Stimulated activated CD4-positive, alpha-beta T cell treated with anti-CD3 and anti-CD28 coated beads, Interleukin-12 subunit alpha, Interleukin-12 subunit beta, amount 100 ng/mL, for 4 hours (primary cell): ENCODE measurements at places on chromosomes 7 and 10.

GRCh38 chr10:18456984-18457383 lies 194.4 kb downstream of the NSUN6 start:
- no peak for DNase-seq

- DNase-seq = no peak
These were observed 174.4 kb upstream of the PLXNA4 start for GRCh38 chr7:132750530-132751217.

DNA sequence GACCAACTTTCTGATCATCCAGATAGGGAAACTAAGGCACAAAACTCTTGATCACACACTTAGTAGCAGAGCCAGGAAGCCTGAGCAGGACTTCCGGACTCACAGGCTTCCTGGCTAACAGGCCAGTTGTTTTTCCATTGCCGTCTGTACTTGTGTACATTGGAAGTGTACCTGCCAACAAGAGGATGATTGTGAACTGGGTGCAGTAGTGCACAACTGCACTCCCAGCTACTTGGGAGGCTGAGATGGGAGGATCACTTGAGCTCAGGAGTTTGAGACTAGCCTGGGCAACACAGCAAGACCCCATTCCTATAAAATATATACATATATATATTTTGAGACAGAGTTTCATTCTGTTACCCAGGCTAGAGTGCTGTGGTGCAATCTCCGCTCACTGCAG lies 35.2 kb upstream of the OTUD1 start:
- no peak for DNase-seq

DNA sequence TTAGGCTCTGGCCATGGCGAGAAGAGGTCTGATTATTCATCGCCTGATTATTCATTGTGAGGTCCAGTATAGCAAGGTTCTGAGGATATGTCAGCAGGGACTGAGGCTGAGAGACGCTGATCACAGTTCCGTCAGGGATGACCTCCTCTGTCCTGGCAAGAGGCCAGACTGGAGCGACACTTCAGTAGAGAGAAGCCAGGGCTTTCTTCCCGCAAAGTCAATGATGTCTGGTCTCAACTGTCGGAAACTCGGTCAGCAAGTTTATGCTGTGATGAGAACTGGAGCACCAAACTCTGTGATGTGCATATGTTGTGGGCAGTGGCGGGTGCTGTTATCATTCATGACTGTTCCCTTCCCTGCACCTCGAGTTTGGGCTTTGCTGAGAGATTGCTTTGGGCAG lies 29.0 kb upstream of the GNA12 start:
- DNase-seq = no peak

DNA sequence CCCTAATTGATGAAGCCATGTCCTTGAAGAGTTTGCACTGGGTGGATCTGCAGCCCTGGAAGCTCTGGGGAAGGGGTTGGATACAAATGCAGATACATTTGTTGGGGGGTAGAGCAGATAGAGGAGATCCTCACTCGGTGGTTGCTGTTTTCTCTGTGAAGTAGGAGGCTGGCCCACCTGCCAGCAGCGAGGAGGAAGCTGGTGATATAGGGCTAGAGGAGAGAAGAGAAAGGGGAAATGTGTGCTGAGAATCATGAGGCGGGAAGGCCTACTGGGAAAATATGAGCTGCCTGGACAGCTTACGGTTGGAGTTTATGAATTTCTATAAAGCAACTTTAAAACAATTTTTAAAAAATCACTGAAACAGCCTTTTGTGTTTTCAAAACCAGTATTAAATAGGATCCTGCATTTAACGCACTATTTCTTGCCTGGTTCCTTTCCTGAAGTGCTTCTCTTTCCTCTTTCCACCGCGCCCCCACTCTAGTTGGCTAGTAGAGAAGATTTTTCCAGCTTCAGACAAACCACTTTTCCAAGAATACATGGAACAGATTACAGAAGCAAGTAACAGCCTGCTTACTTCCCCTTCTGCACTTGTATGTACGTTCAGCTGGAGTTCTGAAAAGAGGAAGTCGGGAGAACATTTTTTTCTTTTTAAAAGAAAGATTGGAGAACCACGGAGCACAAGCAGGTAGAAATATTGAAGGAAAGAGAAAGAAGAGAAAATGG lies 100.6 kb upstream of the GLCCI1 start:
- DNase-seq = no peak

DNA sequence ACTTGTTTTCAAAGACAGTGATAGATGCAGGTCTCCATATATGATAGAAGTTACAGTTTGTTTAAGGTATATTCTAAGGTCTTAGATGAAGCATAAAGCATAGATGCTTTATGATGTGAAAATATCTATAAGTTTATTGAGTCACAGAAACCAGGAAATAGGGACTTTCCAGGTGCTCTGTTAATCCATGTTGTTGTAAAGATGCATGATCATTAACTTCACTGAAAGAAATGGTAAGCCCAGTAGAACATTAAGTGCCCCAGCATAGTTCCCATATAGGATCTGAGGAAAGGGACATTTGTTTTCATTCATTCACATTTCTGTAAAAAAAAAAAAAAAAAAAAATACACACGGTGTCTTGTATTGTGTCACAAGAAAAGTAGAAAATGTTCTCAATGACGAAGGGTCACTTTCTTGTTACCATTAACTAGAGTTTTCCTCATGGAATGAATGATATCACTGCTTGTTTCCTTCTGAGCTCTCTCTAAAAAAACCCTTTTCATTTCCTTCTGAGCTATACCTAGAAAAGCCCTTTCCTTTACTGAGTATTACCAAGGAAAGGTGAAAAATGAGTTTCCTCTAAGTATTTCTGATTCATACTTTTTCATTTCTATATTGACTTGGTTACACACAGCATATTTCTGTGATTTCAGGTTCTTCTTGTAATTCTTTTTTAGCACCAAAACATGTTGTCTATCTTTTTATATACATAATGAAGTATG lies 105.2 kb downstream of the MACC1 start:
- DNase-seq = no peak

DNA sequence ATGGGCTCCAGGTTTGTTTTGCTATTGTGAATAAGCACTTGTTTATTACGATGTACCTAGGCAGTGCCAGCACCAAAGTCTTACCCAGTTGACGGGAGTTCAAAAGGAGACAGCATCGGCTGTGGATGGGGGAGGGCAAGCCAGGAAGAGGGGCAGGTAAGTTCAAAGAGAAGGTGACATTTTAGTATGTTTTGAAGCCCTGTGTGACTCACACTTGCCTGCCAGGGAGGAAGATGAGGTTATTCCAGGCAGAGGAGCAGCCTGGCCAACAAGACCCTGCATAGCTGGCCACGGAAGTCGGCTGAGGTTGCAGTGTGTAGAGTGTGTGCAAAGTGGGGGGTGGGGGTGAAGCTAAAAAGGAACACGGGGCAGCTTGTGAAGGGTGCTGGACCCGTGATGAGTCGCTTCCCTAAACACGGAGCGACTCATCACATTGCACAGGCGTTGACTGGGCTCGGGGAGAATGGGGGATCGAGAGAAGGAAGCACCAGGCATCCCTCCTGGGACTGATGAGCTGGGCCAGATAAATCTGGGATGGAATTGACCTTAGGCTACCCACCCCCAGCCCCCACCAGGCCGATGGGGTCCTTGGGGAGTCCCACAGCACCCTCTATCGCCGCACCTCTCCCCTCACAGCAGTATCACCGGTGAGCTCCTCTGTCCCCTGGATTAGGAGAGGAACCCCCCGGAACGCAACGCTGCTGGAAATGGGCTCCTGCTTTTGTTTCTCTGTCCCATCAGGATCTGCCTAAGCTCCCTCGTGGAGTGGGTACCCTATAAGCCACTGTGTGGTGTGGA lies 97.9 kb upstream of the IKZF1 start:
- DNase-seq = peak; percentile 48

GRCh38 chr10:7795605-7796004 lies 7.6 kb downstream of the ATP5F1C start:
- DNase-seq = no peak

DNA sequence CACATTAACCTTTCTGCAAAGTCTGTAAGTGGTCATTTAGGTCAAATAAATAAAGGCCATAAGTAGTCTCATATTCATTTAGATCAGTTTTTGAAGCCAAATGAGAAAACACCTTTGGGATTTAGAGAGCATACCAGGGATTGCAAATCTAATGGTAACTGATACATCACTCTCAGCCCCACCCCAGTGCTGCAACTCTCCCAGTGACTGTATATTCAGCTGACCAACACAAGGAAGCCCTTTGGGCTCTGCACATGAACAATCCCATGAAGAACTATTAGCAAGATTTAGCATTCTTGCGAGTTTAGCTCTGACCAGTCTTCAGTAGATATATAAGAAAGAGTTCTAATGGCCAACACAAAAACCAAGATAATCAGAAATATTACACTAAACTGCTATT lies 252.3 kb downstream of the CSTF2T start:
- no peak for DNase-seq

GRCh38 chr10:132098539-132099388 lies 33.0 kb downstream of the JAKMIP3 start:
- DNase-seq = no peak

DNA sequence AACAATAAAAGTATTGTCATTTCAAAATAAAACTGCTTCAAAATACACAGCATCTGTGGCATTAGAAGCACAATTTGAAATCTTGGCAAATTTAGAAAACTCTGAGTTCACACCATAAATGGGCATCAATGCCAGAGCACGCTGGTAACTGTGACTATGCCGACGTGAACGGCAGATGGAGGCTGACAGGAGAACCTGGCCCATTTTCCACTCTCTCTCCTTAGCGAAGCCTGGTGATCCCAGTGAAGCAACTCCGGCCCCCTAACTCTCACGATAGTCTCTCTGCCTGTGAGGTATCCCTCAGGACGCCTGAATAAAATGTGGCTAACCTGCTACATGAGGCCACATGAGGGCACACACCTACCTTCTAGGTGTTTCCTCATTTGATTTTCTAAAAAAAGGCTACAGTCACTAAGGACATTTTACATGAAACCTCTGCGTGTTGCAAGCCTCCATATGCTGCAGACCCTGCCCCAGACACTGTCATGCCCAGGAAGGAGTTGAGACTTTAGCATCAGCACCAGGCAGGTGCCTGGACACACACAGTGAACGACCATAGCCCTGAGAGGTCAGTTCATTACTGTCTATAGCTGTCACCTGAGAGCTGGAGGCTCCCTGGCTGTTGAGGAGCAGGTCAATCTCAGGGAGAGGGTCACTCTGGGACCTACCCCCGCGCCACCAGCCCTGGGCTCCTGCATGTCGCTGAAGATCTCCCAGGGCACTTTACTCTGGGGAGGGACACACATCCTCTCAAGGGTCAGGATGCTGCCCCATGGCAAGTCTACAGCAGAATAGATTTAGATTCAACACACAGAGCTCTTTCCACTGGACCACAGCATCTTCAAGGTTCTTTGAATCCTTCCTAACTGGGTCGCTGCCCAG lies 62.9 kb upstream of the CAMK2B start:
- DNase-seq = no peak

DNA sequence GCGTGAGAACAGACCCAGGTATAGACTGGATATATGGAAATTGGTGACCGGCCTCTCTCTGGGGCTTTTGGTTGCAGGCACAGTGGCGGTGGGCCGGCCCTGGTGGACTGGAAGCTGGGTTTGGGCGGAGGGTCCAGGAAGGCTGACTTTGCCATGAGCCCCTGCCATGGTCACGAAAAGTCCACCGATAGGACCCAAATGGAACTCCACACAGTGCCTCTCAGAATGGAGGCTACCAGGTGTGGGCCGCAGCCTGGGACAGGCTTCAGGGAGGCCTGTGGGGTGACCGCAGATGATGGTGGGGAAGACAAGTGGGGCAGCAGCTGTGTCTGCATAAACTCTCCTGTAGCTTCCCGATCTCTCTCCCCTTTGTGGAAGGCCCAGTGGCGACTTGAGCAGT lies 123.2 kb downstream of the DNAJB6 start:
- DNase-seq = no peak

GRCh38 chr7:41163991-41164390 lies 538.9 kb downstream of the INHBA start:
- no peak for DNase-seq

DNA sequence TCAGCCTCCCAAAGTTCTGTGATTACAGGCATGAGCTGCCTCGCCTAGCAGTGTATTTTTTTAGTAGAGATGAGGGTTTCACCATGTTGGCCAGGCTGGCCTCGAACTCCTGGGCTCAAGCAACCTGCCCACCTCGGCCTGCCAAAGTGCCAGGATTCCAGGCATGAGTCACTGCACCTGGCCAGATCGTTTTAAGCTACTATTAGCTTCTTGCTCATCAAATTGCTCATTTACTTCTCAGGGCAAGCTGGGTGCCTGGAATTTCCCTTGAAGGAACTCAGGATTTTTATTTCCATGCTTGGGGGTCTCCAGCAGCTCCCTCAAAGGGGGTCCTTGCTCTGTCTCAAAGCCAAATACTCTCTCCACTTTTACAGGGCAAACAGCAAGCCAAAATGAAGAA lies 798.0 kb upstream of the AUTS2 start:
- DNase-seq = no peak

DNA sequence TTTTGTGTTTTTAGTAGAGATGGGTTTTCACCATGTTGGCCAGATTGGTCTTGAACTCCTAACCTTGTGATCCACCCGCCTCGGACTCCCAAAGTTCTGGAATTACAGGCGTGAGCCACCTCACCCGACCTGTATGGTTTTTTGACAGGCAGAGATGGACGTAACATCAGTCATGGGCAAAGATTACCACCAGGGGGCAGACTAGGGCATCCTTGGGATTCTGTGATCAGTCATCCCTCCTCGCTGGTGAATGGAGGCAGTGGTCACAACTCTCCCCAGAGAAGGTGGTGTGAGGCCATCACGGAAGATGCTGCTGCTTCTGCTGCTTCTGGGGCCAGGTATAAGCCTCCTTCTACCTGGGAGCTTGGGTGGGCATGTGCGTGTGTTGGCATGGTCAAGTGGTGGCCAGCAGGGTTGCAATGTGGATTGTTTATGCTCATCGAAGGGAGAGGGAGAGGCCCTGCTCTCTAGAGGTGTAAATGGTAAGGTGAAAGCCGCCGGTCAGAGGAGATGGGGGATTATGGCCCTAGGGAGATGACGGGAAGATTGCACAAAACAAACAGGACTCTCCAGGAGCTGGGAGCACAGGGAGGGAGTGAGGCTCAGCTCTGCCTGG lies 122.7 kb upstream of the PRSS1 start:
- DNase-seq = peak; percentile 61

- DNase-seq = no peak
These were observed 276.9 kb downstream of the HGF start for GRCh38 chr7:81492910-81493309.

- DNase-seq = no peak
These were observed 123.3 kb downstream of the CELF2 start for GRCh38 chr10:11140963-11141362.

DNA sequence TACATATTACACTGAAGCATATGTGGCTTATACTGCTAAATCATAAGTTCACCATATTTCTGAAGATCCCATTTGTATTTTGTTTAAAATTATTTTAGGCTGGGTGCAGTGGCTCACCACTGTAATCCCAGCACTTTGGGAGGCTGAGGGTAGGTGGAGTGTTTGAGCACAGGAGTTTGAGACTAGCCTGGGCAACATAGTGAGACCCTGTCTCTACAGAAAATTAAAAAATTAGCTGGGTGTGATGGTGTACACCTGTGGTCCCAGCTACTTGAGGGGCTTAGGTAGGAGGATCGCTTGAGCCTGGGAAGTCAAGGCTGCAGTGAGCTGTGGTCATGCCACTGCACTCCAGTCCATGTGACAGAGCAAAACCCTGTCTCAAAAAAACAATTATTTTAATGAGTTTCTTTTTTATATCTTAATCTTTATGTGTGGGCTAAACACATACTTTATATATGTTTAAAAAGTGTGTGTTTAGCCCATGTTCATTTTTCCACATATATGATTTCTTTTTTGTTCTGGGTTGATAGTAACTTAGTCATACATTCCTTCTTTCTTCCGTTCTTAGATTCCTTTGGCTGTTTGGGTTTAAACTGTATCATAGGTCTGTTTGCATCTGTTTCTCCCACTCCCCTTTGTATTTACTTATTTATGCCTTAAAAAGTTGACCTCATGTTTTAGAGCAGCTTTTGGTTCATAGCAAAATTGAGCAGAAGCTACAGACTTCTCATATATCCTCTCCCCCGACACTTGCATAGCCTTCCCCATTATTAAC lies 33.5 kb downstream of the RSBN1L start:
- DNase-seq = no peak
